CD4-positive, alpha-beta T cell treated with Interleukin-17A for 1 hour (primary cell): ENCODE measurements at places on chromosomes 13 and 19.
A peak's percentile ranks its signal among the peaks of the same experiment; 100 is the strongest.

DNA sequence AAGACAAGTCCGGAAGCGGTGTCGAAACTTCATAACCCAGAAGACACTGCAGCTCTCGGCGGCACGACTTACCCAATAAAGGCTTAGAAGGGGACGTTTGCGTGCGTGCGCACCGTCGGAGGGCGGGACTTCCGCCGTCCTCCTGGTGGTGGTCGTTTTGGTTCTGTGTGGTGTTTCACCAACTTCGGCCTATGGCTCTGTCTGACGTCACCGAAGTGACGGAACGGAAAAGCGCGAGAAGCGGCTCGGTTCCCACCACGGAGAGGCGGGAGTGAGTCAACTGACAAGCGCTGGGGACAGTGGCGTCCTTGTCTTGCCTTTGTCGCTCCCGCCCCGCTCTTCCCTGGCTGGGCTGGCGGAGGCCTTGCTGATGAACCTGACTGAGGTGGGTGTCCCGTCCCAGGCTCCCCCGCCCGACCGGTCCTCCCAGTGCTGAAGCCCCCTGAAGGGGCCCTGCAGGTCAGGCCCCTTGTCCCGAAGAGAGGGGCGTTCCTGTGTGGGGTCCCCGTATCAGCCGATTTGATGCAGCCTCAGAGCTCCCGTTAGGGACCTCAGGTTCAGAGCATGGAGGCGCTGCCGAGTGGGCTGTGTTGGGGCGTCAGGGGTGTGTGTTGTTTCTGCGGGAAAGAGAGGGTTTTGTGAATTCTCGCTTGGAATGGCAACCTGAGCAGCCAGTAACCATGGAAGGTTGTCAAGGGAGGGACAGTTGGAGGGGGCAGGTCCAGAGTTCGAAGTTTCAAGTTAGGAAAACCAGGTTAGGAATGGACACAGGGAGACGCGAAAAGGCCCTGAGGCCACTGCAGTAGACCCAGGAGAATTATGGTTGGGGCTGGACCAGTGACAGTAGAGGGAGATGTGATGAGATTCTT, at the start of gene ZNF548:
ZNF548 (plus strand) TSS at position 125 of the 869 bp plus-strand sequence; CDS start at position 371, 246 bp downstream.
- DNase-seq = peak; percentile 99

GRCh38 chr19:3275583-3276340, 51.3 kb downstream of the CELF5 start:
- peak; percentile 94 for DNase-seq

GRCh38 chr13:73421310-73421912, 362.6 kb downstream of the KLF5 start:
- no peak for DNase-seq

- peak; percentile 86 for DNase-seq
These were observed 11.6 kb upstream of the NFIX start for GRCh38 chr19:12983542-12984142.

DNA sequence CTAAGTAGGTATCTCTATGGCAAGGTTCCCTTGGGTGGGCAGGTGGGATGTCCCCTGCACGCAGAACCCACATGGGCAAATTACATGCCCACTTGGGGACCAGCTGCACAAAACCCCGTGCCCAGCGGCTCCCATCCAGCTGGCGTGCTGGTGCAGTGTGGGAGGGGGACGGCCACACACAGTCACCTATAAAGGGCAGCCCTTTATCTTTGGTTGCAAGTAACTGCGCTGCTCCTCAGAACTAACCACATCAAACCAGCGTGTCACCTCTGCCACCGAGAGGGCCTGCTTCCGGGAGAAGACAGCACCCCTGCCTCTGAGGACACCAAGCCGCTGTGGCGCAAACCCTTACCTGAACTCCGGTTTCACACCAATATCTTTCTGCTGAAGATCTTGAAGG, 32.2 kb downstream of the ANKRD27 start:
- peak; percentile 78 for DNase-seq

- no peak for DNase-seq
These were observed 105.1 kb downstream of the COG6 start for GRCh38 chr13:39760521-39760920.

DNA sequence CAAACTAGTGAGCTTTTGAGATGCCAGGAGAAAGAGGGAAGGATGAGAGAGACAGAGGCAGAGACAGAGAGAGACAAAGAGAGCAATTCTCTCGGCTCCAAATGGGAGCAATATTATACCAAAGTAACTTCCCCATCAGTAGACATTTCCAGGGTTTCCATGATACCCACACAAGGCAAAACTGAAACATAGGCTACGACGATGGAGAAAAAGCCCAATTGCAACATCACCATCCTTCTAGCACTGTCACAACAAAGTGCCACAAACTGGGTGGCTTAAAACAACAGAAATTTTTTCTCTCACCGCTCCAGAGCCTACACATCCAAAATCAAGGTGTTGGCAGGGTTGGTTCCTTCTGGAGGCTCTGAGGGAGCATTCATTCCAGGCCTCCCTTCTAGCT, 81.4 kb downstream of the KCTD12 start:
- DNase-seq = no peak

GRCh38 chr19:48308631-48309586, 16.4 kb upstream of the EMP3 start:
- no peak for DNase-seq

DNA sequence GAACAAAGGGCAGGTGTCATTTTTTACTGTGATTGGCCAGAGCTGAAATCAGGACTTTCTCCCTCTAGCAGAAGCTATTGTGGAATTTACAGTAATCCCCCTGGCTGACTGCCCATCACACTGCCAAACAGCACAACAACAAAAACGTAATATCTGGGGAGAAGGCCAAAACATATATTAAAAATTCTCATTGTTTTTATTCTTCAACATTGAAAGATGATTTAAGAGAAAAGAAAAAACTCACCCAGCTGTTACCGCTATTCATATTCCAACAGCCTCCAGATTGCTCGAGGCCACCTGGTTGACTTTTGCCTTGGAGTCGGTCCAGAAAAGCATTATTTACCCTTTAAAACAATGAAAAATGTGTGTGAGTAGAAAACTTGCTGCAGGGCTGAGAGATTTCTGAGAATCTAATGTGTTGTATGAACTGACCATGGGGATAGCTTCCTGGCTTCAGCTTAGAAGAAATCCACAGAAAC, 97.2 kb downstream of the EPSTI1 start:
- no peak for DNase-seq

DNA sequence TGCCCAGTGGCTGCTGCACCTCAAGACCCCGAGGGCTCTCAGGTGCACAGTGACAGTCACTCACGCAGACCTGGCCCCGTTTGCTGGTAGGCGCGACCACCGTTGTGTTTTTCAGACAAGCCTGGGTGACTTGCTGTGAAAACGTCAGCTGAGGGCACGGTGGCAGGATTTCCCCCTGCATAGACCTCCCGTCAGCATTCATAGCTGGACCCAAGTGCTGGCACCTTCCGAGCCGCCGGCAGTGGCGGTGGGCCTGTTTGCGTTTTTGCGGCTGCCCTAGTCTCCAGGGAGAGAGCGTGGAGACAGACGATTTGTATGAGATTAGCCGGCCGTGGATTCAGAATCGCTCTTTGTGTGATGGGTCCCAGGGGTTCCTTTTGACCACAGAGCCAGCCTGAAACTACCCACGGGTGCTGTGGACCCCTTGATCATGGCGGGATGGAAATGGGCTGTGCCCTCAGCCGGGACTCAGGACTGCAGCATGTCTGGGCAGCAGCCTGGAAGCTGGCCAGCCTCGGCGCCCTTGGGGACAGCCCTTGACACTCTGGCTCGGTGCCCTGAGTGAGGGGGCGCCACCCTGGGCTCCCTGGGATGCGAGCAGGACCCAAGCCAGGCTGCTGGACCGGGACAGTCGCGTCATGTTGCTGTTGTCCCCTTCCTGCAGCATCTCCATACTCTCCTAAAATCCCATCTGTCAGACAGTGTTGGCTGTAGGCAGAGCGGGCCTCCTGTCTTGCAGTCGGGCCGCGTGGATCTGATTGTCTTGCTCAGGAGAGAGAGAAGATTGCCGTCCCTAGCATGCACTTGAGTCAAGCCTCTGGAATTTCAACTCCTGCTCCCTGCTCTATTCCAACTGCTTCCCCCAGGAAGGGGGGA, 8.6 kb downstream of the KDM4B start:
- DNase-seq = no peak

- no peak for DNase-seq
These were observed 321.7 kb downstream of the DLEU7 start for GRCh38 chr13:50521831-50522149.

DNA sequence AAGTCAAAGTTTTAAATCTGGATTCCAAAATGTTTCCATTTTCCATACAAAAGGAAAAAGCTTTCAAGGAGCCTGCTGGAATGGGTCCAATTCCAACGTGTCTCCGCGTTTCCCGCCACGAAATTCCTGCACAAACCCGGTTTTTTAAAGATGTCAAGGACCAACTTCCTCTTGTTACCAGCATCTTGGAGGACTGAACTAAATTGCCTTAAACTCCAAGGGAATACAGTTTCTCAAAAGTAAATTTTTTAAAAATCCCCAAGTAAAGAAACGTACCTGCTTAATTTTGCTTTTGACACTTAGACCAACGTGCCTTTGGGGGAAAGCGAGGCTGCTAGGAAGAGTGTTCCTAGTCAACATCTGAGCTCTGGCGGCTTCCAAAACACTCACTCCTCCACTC, 12.3 kb upstream of the SOX1 start:
- DNase-seq = no peak

DNA sequence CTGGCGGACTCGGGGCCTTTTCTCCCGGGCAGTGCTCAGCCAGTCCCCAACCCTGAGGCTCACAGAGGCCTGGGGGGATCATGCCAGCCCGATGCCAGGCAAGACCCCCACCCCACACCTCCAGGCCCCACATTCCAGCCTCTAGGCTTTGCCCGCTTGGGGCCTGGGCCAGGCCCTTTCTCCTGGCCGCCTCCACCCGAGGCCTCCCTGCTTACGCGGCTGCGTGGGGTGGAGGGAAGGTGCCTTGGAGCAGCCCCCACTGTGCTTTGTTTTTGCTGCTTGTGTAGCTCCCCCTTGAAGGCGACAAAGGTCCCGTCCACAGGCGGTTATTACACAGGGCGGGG, 38.4 kb downstream of the SMIM24 start:
- DNase-seq = no peak

DNA sequence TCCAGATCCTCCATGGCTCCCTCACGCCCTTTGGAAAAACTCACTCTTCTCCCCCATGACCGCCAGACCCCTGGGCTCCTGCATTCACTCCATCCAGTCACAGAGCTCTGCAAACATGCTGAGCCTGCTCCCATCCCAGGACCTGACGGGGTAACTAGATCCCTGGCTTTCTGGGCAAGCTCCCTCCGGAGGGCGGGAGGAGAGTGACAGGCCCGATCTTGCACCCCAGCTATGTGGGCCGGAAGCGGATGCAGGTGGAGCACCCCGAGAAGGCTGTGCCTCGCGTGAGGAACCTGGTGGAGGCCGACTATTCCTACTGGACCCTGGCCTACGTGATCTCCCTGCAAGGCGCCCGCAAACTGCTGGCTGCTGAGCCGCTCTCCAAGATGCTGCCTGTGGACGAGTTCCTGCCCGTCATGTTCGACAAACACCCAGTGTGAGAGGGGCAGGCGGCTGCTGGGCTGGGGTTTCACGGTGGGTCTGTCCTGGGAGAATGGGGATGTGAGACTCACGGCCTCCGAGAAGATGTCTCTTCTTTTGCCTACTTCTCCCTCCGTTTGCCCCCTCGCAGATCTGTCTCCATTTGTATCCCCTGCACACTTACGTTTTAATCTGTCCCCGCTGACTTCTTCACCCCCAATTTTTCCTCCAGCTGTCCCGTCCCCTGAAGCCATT, 25.2 kb downstream of the COLGALT1 start:
- DNase-seq = no peak

DNA sequence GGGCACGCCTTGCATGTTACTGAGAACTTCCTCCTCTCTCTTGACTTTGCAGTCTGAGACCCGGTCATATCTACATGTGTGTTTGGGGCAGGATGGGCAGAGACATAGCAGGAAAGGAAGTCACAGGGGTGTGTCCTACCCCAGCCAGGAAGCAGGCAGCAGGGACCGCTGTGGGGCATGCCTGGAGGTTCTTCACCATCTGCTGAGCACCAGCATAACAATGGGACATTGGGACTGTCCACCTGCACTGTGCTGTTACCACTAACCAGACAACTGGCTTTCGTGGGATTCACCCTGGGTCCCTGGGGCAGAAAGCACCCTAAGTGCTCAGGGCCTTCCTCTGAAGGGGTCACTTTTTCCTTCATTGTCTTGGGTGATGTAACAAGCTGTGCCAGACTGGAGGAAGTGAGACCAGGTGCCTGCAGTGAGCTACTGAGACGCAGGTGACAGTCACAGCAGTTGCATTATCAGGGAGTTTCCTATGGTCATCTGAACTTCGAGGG, 2.6 kb upstream of the HAUS5 start:
- peak; percentile 56 for DNase-seq

- no peak for DNase-seq
These were observed 5.2 kb downstream of the DAND5 start for GRCh38 chr19:12974301-12975220.

DNA sequence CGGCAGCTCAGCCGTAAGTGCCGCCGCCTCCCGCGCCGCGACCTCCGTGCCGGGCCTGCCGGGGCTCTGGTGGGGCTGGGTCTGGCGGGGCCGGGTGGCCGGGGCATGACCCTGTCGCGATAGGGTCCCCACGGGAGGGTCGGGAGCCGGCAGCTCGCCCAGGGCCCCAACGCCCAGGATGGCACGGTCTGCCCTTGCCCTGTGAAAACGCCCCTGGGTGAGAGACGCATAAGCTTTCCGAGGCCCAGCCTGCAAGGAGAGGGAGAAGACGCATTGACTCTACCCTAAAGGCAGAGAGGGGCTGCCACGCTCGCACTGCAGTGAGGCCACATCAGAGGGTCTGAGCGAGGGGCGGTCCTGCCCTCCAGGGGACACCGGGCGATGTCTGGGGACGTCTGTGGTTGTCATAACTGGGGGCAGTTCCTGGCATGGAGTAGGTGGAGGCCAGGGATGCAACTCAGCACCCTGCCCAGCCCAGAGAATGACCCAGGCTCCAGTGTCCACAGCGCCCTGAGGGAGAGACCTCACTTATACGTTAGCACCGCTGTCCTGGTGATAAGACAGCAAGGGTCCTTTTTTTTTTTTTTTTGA, 539 bp downstream of the ZNF554 start:
- DNase-seq = peak; percentile 14

DNA sequence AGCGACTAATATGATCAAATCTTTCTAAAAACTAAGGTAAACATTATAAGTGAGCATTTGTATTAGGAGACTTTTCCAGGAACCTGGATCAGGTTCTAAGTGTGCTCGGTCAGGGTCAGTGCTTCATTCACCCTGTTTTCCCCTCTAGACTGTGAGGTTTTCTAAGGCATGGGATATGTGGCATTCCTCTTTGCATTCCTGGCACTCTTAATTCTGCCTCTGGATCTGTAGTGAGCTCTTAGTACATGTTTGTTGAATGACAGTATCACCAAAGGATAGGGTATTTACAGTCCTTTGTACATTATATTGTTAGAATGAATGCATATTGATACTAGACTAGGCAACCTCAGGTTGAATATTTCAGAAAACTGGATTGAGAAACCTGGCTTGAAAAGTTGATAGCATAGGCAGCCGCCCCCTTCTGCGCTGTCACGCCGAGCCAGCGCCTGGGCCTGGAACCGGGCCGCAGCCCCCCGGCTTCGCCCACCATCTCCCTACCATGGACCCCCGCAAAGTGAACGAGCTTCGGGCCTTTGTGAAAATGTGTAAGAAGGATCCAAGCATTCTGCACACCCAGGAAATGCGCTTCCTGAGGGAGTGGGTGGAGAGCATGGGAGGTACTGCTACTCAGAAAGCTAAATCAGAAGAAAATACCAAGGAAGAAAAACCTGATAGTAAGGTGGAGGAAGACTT, 156.5 kb downstream of the KCNRG start:
- no peak for DNase-seq
